ENCODE measurements at places on chromosomes 12 and 14. TPM values are rescaled to one million over a fixed set of nuclear protein-coding genes. Genes with fewer than 3 reads are reported as not detected.
A peak's percentile ranks its signal among the peaks of the same experiment; 100 is the strongest.

CLEC4E gene
- 1.9 TPM for total RNA-seq

FAM161B gene
- 3.8 TPM for total RNA-seq

- no peaks in the 10 kb centered on the region for H3K4me1 ChIP-seq
- H3K27ac ChIP-seq, result no peak overlapping the region
- no peaks in the 10 kb centered on the region for H3K36me3 ChIP-seq
- H3K27me3 ChIP-seq, result peaks cover 14% of the 10 kb centered on the region
These were observed 28.3 kb downstream of the KRT18 start for GRCh38 chr12:52977170-52977569.

EMC9 gene
- 20.9 TPM for total RNA-seq

GRCh38 chr14:70909733-70910614 lies 2.7 kb downstream of the PCNX1 start:
- H3K36me3 ChIP-seq, result no peaks in the 10 kb centered on the region
- no peak overlapping the region for H3K4me3 ChIP-seq
- H3K27me3 ChIP-seq, result no peaks in the 10 kb centered on the region
- H3K4me1 ChIP-seq, result peaks cover 63% of the 10 kb centered on the region
- no peak overlapping the region for H3K27ac ChIP-seq
- DNase-seq, result no peak

RNU4-1 gene
- total RNA-seq, result under 0.01 TPM

NFATC4 gene
- total RNA-seq, result 58.1 TPM

DNA sequence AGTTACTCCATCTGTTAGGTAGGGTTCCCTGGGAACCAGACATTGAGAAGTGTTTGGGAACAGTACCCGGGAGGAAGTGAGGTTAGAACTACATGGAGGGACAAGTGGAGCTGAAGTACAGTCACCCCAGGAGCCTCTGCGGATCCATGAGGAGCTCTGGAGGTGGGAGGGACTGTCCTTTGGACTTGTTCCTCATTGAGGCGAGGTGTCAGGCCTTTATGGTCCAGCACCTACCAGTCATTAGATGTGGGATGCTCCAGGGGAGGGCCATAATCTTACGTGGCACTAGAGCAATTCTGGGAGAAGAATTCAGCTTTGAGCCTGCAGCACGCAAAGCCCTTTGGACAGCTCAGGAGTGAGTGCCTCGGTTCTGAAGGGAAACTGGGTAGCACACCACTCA lies 142.8 kb downstream of the DACT1 start:
- H3K4me1 ChIP-seq, result no peaks in the 10 kb centered on the region
- no peaks in the 10 kb centered on the region for H3K27me3 ChIP-seq

- no peak overlapping the region for H3K27ac ChIP-seq
- no peaks in the 10 kb centered on the region for H3K4me1 ChIP-seq
- no peaks in the 10 kb centered on the region for H3K27me3 ChIP-seq
- no peak overlapping the region for H3K4me3 ChIP-seq
- DNase-seq, result peak; percentile 2
- H3K36me3 ChIP-seq, result no peaks in the 10 kb centered on the region
These were observed 10.6 kb upstream of the KRT83 start for GRCh38 chr12:52331833-52332232.

DNA sequence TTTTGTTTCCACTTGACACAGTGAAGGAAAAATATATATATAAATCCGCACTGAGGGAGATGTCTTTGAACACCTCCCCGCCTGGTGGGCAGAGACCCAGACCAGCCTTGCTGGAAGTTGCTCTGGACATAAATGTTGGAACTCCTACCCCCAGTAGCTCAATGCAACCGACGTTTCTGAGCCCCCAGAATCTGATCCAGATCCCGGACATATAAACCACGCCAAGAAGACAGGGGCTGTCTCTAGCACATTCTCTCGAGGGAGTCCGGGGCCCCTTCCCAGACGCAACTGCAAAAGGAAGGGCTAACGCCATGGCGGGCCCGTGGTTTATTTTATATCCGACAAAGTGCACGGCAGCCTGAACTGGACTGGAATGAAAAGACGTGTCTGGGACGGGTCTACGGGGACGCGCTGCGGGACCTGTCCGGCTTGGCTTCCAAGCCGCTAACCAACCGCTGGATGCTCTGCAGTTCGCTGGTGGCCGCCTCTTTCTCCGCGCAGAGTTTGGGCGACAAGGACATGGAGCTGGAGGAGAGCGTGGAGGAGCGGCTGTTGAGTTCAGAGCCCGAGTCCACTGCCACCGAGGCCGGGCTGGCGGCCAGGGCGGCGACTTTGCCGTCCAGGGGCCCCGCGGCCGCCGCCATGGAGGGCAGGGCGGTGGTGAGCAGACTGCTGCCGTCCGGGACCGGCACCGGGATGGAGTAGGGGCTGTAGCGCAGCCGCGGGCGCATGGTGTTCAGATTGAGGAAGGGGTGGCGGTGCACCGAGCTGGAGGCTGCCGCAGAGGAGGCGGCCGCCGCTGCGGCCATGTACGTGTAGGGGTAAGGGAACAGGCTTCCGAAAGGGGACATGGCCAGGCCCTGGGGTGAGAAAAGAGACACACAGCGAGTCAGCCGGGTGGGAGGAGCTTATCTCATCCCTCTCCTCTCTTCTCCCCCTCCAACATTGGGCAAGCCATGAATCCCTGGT lies 12.2 kb downstream of the TBX3 start:
- H3K4me1 ChIP-seq, result peaks cover 18% of the 10 kb centered on the region
- H3K27ac ChIP-seq, result peak overlapping the region; percentile 40
- peak overlapping the region; percentile 17 for H3K4me3 ChIP-seq
- no peak for DNase-seq
- no peaks in the 10 kb centered on the region for H3K36me3 ChIP-seq

TMEM119 gene
- 6.3 TPM for total RNA-seq

DNA sequence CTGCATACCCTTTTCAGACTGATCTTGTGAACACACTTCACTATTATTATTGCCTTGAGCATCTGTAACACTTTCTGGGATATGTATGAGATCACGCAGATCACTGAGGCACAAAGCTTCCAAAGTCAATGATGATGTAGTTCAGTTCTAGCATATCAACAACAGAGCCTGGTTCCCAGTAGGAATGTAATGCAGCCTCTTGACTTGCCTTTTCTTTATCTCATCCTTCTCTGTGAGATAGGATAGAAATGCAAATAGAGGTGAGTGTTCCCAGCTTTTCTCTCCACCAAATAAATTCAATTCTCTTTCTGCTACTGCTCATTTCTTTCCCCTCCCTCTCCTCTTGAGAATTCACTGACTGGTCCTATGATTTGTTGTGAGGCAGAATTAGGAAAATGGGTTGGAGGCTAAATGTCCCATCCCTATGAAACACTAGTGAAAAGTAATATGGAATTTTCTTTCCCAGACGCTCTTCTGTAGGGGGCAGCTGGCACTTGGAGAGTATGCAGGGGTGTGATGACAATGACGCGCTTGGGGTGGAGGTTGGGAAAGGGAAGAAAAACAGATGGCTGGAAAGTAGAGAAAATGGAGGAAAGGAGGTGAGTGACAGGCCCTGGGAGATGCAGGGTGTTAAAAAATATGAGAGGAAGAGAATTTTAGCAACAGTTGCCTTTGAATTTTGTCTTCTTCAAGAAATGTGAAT lies 96.0 kb upstream of the TMTC1 start:
- no peak for DNase-seq
- no peaks in the 10 kb centered on the region for H3K4me1 ChIP-seq
- H3K4me3 ChIP-seq, result no peak overlapping the region
- H3K36me3 ChIP-seq, result no peaks in the 10 kb centered on the region
- H3K27me3 ChIP-seq, result no peaks in the 10 kb centered on the region

- H3K27ac ChIP-seq, result peak overlapping the region; percentile 79
- H3K27me3 ChIP-seq, result no peaks in the 10 kb centered on the region
- H3K36me3 ChIP-seq, result no peaks in the 10 kb centered on the region
- DNase-seq, result no peak
- H3K4me3 ChIP-seq, result no peak overlapping the region
- peaks cover 38% of the 10 kb centered on the region for H3K4me1 ChIP-seq
These were observed 2.3 kb downstream of the MTA1 start for GRCh38 chr14:105421723-105422615.

DNA sequence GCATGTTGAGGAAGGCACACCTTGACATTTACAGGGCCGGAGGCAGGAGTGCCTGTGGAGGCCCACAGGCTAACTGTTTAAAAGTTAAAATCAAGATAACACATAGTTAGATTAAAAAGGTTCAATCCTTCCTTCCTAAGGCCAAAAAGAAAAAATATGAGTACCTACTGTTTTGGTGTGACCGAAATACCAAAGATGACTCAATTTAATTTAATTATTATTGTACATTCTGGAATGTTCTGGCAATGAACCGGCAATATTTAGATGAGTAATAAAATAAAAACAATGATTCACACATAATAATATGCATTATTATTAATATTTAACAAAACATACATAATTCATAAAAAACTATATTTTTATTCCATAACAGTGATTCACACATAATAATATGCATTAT lies 136.8 kb upstream of the NTF3 start:
- H3K36me3 ChIP-seq, result no peaks in the 10 kb centered on the region
- H3K27ac ChIP-seq, result no peak overlapping the region
- H3K27me3 ChIP-seq, result no peaks in the 10 kb centered on the region

DNA sequence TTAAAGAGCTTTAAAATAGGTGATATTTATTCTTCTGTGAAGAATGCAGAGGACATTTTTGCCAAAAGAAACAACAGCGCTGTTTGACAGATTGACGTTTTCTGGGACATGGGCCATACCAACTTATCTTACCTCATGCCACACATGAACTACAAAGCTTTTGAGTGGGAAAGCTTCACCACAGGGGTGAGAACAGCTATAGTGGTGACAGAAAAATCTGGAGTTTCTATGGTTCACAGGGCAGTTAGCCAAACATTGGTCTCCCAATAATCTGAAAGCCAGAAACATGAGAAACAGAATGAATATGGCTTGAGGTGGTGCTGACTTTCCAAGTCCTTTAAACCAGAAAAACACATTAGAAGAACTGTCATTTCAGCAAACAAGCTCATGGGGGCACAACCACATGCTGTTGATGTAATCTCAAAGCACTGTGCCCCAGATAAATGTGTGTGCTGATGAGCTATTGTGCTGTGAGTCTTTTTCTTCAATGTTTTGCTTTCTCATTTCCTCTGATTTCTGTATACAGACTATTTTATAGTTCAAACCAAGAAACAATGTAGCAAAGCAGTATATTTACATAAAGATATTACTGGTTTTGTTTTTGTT lies 905.4 kb downstream of the SLC16A7 start:
- DNase-seq, result no peak
- H3K27ac ChIP-seq, result no peak overlapping the region
- H3K4me1 ChIP-seq, result no peaks in the 10 kb centered on the region
- no peaks in the 10 kb centered on the region for H3K27me3 ChIP-seq
- no peaks in the 10 kb centered on the region for H3K36me3 ChIP-seq

GRCh38 chr14:63563370-63564026 lies 20.3 kb upstream of the PPP2R5E start:
- H3K27me3 ChIP-seq, result no peaks in the 10 kb centered on the region
- DNase-seq, result no peak
- no peaks in the 10 kb centered on the region for H3K4me1 ChIP-seq
- no peaks in the 10 kb centered on the region for H3K36me3 ChIP-seq
- H3K27ac ChIP-seq, result no peak overlapping the region

DNA sequence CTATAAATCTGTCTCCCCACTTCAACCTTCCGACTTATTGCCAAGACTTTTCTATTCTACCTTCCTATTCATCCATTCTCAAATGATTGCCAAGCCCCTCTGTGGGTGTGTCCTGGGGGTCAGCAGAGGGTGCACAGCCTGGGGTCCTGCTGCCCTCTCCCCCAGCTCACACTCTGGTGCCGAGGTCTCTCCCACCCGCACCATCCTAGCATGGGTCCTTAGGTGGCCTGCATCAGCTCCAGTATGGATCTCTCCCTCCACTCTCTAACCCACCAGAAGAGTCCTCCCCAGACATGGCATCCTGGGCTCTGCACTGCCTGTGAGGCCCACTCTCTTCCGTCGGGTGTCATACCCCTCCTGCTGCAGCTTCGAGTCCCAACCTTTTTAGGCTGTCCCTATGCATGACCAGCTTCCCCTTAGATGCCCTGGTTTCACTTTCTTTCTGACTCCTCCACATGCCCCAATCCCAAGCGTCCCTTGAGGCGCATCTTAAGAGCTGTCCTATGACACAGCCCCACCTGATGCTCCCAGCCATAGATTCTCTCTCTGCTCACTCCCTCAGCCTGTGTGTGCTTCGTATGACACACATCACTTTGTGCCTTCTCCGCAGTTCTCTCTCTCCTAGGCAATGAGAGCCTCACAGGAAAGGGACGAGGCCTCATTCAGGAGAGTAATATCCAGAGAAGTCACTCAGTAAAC lies 43.9 kb downstream of the GIT2 start:
- H3K36me3 ChIP-seq, result peaks cover 72% of the 10 kb centered on the region
- H3K4me3 ChIP-seq, result no peak overlapping the region
- H3K4me1 ChIP-seq, result peaks cover 51% of the 10 kb centered on the region
- peak overlapping the region; percentile 69 for H3K27ac ChIP-seq

DNA sequence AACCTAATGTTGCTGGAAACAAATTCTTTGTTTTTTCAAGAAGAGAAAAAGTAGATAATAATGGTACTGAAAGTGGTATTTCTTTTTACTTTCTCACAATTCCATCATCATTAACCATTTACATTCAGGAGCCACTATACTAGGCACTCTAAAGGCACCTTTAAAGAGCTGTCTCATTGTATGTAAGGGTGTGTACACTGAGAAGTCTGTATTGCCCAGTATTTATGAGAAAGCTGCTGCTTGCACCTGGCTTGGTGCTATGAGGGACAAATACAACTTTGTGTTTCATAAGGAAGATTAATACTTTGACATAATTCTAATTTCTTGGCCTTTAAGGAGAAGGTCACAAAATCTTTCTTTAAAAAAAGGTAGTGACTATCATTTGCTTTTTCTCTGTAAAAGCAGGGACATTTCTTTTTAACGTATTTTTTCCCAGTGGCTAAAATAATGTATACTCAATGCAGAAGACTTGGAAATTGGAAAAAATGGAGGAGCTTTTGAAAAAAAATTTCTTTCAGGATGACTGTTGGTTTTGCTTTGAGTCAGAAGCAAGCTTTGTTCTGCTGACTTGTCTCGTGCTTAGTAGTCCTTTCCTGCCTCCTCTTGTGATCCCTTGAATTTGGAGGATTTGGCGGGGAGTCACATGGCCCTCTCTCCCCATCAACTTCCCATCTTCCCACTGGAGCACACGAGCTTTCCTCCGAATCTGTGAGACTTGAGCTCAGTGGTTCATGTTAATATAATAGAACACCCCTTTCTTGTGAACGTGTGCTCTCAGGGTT lies 50.1 kb downstream of the RASSF3 start:
- peaks cover 87% of the 10 kb centered on the region for H3K4me1 ChIP-seq
- H3K36me3 ChIP-seq, result no peaks in the 10 kb centered on the region
- DNase-seq, result no peak
- no peaks in the 10 kb centered on the region for H3K27me3 ChIP-seq
- H3K4me3 ChIP-seq, result no peak overlapping the region

TSHR gene
- not detected for total RNA-seq

- H3K4me3 ChIP-seq, result no peak overlapping the region
- no peaks in the 10 kb centered on the region for H3K4me1 ChIP-seq
- H3K27ac ChIP-seq, result no peak overlapping the region
- no peaks in the 10 kb centered on the region for H3K36me3 ChIP-seq
- DNase-seq, result no peak
- H3K27me3 ChIP-seq, result no peaks in the 10 kb centered on the region
These were observed 70.8 kb upstream of the TMCC3 start for GRCh38 chr12:94721173-94721572.

Data from sigmoid colon (tissue), 7 donors.